Fibroblast of skin of right biceps (primary cell): ENCODE measurements at places on chromosomes 11 and 22.

GRCh38 chr11:11451501-11452005, 98.5 kb upstream of the CSNK2A3 start:
- DNase-seq = no peak

DNA sequence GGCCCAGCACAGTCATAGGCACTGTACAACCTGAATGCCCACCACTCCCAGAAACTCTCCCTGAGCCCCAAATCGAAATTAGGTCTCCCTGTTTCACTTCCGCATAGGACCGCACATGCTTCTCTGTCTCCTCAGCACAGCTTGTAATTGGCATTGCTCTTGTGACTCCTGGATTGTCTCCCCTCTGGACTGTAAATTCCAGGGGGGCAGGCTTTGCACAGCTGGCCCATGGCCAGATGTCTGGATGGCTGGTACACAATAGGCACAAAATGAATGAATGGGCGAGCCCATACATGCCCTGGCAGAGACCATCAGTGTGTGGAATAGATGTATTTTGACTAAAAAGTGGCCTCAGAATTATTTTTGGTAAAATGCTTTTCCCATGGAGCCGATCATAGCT, 63.3 kb upstream of the PHF21B start:
- DNase-seq = no peak

- DNase-seq = peak; percentile 61
These were observed 6.0 kb upstream of the CLCF1 start for GRCh38 chr11:67379061-67380058.

GRCh38 chr11:2306877-2307500, 5.2 kb downstream of the TSPAN32 start:
- no peak for DNase-seq

DNA sequence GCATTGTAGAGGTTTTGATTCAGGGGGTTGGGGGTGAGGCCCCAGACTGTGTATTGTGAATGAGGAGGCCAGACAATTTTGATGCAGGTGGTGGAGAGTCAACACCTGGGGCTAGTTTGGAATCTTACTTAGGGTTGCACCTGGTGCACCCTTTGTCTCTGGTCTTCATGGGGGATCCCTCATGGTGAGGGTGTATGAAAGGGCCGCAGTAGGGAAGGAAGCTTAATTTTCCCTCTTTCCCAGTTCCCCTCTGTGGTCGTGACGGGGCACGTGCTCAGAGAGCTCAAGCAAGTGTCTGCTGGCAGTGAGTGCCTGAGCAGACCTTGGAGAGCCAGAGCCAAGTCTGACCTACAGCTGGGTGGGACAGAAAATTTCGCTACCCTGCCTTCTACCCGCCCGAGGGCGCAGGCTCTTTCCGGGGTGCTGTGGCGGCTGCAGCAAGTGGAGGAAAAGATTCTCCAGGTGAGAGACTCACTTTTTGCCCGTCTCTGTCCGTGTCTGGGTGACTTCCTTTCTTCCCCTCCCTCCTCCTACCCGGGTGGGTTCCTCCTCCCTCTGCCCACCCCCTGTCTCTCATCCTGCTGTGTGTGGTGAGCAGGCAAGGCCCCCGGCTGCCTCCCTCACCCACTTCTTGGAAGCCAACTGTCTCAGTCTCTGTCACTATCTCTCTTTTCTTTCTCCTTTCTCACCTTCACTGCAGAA, 131.7 kb downstream of the MICAL2 start:
- DNase-seq = no peak

- peak; percentile 74 for DNase-seq
These were observed 33.8 kb downstream of the EHF start for GRCh38 chr11:34654483-34655334.

GRCh38 chr11:111589886-111590499, 12.3 kb upstream of the SIK2 start:
- DNase-seq = no peak

DNA sequence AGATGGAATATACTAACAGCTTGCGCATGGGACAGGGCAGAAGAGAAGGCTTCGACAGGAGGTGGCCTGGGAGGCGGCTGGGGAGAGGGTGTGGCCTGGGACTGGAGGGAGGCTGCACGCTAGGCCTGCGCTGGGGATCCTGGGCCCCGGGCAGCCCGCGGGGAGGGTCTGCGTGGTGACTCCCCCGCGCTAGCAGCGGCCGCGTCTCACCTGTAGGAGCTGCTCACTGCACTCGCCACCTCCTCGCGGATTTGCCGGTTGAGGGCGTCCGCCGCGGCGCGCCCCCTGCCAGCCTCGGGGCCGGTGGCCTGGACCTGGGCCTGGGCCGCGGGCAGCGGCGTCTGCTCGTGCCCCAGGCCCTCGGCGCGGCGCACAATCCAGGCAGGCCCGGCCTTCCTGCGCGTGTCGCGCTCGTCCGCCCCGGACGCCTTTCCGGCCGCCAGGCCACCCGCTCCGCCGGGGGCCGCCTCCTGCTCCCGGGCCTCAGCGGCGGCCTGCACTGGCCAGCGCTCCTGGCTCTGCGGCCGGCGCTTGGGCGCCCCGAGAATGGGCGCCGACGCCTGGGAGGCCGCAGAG, 1.5 kb downstream of the MAP6 start:
- peak; percentile 9 for DNase-seq

DNA sequence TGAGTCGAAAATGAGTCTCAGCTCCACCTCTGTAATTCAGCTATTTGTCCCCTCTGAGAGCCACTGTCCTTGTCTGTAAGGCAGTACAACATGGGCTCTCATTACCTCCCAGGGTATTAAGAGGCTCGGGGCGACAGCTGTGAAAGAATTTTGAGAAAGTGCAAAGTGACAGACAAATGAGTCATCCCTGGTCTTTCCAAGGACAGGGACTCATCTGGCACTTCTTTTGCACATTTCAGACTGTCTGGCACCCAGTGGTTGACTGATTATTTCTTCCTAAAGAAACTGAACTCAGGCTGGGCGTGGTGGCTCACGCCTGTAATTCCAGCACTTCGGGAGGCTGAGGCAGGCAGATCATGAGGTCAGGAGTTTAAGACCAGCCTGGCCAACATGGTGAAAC, 62.1 kb upstream of the ARFGAP3 start:
- peak; percentile 76 for DNase-seq

DNA sequence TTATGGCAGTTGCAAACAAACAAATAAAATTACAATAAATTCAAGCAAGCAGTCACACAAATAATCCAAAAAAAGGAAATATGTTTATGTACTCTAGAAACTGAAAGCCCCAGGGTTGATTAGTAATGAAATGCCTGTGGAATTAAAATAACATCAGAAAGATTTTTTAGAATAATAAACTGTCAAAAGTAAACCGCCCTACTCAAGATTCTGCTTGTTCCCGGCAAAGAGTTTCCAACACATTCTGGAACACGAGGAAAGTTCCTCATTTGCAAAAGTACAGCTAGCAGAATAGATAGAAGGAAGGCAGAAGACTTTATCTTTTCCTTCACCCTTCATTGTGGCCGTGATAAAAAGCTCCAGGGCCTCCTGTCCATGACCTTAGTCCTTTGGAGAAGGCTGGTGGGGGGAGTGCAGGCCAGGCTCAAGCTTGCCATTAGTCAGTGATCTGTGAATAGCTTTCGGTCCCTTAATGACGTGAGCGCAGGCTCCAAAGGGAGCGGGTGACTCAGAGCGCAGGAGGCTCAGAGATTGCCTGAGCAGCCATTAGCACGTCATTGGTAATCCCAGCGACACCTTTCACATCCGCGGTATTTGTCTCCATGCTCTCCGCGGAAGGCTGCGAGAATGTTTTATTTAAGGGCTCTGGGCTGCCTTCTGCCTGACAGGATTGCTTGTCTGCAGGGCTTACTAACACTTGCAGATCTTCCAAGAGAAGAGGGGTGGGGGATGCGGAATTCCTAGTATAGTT, 458.3 kb downstream of the METTL15 start:
- DNase-seq = peak; percentile 99

GRCh38 chr11:117199053-117199915, at the start of gene TAGLN:
Gene TAGLN, plus strand, starts transcription at chr11:117199370. Its CDS starts 3,644 bp downstream, at chr11:117203014.
- DNase-seq = peak; percentile 99

GRCh38 chr22:28254396-28254795, 335.3 kb upstream of the PITPNB start:
- no peak for DNase-seq

DNA sequence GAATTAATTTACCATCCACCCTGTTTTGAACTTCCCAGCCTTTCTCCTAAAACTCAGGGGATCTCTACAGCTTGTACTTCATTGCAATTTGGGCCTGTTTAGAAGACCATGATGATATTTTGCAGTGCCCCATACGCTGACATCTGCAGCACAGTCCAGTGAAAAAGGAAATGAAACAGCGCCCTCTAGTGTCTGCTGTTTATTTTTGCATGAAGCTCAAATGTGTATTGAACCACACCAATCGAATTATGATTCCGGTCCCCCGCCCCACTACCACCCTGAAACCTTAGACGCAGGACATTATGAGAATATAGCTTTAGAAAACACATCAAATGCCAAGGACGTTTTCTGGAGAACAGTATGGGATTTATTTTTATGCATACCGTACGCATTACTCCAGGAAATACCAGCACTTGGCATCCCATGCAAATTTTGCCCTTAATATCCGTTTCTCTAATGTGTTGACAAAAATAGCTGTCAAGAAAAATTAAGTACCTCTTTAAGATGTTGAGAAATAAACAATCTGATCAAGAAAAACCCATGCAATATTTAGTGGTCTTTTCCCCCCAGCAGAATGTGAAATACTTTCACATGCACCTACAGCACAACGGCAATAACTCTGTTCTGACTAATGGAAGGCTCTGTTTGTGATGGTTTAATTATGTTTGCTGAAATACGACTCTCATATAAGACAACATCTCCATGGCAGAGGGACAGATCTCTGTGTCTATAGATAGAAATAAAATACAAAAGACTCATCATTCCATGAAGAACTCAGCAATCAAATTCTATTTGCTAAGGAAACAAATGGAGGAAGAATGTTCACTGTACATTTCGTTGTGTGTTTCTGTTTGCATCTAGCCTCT, 93.9 kb downstream of the TECTA start:
- peak; percentile 64 for DNase-seq

DNA sequence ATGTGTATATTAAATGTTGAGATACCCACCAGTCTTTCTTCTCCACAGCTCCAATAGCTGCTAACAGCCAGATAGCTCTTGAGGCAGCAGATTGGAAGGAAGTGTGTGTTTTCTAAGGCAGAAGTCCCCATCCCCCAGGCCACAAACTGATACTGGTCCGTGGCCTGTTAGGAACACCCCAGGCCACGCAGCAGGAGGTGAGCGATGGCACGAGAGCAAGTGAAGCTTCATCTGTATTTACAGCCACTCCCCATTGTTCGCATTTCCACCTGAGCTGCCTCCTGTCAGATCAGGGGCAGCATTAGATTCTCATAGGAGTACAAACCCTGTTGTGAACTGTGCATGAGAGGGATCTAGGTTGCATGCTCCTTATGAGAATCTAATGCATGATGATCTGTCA, 12.7 kb downstream of the CCDC73 start:
- no peak for DNase-seq

DNA sequence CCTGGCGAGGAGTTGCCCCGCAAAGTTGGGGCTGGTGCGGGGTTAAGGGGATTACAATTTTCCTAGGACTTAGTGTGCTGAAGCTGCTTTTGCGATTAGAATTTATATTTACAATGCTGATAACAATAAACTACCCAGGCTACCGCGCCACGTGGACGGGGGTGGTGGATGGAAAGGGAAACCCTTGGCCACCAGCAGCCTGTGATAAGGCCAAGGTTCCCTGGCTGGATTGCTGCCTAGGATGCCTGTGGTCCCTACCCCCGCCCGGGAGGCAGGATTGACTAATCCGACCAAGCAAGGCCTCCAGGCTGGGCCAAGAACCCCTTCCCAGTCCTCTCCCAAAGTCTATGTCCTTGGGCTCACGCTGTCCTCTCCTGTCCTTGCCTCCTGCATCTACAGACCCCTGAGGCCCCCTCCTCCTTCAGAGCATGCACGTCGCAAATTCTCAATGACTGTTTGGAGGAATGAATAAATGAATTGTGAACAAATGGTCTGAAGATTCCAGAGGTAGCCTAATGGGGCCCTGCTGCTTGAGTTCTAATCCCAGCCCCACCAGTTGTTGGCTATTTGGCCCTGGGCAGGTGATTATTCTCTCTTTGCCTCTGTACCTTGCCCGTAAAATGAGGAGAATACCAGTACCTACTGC, 7.6 kb upstream of the CHKA start:
- DNase-seq = peak; percentile 72

DNA sequence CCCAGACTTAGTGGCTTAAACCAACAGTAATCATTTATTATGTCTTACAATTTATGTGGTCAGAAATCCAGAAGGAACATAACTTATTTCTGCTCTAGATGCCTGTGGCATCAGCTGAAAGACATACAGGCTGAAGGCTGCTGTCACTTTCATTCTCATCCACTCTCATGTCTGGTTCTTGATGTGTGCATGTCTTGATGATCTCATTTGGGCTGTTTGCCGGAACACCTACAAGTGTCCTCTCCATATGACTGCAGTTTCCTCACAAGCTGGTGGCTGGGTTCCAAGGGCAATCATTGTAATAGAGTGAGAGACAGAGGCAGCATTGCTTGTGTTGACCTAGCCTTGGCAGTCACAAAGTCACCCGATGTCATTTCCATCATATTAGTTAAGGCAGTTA, 1375.9 kb upstream of the RAG2 start:
- peak; percentile 7 for DNase-seq

- no peak for DNase-seq
These were observed 168.6 kb downstream of the CTTN start for GRCh38 chr11:70566768-70567530.

DNA sequence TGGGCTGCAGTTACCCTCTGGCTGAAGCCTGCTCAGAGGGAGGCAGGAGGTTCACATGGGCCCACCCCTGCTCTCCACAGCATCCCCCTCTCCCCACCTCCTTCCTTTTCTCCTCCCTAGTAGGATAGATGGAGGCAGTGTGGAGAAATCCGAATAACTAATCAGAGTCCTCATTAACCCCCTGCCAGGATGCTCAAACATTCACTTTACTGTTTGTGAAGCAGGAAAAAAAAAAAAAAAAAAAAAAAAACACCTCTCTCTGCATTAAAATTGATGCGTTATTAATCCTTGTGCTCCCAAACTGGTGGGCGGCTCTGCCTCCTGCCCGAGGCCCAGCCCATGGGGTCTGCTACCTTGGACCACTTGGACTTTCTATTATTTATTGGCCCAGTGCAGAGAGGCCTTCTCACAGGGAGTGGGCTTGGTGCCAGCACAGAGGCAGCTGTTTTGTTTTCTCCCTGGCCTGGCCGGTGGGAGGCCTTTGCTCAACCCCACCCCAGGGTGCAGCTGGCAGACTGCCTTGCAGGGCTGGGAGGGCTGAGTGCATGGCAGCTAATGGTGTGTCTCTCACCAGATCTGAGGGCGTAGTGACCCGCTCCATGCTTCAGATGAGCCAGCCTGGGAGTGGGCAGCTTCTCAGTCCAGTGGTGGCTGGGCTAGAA, 150.7 kb downstream of the PKNOX2 start:
- no peak for DNase-seq

GRCh38 chr11:95567685-95568084, 221.9 kb downstream of the FAM76B start:
- DNase-seq = peak; percentile 89

- DNase-seq = no peak
These were observed 11.9 kb upstream of the ISX start for GRCh38 chr22:35054064-35054463.
